Right cardiac atrium (tissue), 5 donors: ENCODE measurements at places on chromosomes 11 and 22. TPM values are rescaled to one million over a fixed set of nuclear protein-coding genes. Genes with fewer than 3 reads are reported as not detected.

Gene LRRC51
- 3.8 TPM for total RNA-seq

Gene TRIM51
- total RNA-seq: not detected

Gene PLAAT2
- total RNA-seq: not detected

Gene RHOD
- total RNA-seq: 34.2 TPM

Gene ST14
- total RNA-seq: 1.6 TPM

Gene CALCA
- not detected for total RNA-seq

Gene POGLUT3
- total RNA-seq: 22.2 TPM

Gene CRYBB2
- not detected for total RNA-seq

Gene UPB1
- 2.8 TPM for total RNA-seq

Gene LDHAL6A
- total RNA-seq: not detected

Gene ST3GAL4
- 68.8 TPM for total RNA-seq
